ENCODE measurements at places on chromosomes 4 and X.

DNA sequence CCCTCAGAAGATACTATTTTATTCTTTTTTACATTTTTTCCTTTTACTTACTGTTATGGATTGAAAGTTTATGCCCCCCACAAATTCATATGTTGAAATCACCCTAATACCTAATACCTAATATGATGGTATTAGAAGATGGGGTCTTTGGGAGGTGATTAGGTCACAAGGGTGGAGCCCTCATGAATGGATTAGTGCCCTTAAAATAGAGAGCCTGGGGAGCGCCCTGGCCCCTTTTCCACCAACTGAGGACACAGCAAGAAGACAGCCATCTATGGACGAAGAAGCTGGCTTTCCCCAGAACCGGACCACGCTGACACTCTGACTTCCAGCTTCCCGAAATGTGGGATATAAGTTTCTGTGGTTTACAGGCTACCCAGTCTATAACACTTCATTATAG, 58.6 kb upstream of the FAT1 start:
- DNase-seq: no peak

GRCh38 chr4:13910556-13910955, 283.0 kb upstream of the BOD1L1 start:
- no peak for DNase-seq

DNA sequence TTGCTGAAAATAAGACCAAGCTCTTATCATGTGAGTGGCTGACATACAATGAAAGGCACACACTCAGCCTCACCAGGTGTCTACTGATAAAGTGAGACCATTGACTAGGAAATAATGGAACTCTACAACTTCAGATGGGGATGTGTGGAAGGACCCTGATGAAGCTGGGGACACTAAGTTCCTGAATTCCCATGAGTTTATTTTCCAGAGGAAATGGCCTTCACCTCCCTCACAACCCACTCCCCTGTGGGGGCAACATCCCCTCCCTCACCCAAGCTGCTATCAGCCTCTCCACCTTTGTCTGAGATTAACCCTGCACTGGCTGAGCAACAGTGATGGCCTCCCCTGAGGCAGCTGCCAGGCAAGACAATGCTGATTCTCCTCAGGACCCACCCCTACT, 55.2 kb upstream of the SMARCAD1 start:
- DNase-seq: no peak

DNA sequence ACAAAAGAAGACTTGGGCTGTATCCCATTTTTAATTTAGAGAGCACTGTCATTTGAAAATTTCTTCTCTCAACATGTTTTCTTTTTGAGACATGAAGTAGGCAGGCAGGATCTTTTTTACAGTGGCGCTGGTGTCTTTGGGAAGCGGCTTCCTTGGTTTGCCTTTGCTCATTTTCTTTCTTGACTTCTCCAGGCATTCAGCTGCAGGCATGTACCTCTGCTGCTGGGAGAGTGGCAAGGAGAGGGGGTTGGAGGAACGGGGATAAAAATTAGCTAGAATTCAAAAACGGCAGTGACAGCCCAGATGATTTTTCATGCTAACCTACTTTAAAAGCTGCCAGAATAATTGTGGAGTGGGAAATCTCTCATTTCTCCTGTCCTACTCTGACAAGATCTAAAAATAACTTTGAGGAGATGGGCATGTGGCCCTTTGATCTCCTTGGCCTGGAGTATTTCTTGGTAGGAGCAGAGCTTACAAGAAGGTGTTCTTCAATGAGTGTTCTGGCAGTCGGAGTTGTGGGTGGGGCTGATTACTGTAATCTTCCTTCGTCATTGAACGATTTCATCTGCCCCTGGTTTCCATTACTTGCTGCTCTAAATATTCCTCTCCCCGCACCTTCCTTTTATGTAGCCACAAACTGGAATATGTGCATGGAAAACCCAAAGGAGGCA, 54.8 kb downstream of the TBL1X start:
- DNase-seq: no peak

DNA sequence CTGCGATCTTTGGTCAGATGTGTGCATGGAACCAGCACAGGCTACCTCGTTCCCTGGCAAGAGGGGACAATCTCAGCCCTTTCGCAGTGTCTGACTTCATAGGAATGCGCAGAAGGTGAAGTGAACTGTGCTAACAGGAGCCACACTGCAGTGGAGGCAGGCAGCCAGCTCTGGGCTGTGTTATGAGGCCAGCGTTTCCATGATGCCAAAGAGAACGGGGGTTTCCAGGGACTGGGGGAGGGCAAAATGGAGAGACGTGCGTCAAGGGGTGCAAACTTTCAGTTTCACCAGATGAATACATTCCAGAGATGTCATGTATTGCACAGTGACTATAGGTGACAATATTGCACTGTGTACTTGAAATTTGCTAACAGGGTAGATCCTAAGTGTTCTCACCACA, 30.4 kb downstream of the CLDN34 start:
- DNase-seq: no peak

GRCh38 chr4:144190009-144190408, 49.5 kb upstream of the GYPA start:
- no peak for DNase-seq

DNA sequence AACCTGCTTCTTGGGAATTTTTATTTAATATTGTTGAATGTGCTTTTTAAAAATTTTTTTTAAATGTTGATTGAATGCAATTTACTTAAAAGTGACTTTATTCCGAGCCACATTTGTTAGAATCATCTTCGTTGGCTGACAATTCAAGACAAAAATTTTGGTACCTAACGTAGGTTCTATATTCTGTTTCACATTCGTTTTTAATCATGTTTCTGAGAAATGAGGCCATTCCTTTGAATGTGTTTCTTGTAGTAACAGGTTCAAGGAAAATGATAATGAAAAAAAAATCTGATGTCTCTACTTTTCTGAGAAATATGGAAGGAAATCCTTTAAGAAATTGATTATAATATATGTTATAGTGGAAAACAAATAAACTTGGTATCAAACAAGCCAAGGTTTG, 92.3 kb upstream of the DCLK2 start:
- no peak for DNase-seq

- DNase-seq: no peak
These were observed 65.3 kb downstream of the RHOH start for GRCh38 chr4:40262077-40262528.

GRCh38 chrX:154516656-154517100, 646 bp upstream of the FAM3A start:
- DNase-seq: no peak

- no peak for DNase-seq
These were observed 106.2 kb upstream of the SLC34A2 start for GRCh38 chr4:25549413-25549812.

- no peak for DNase-seq
These were observed 18.3 kb downstream of the KLF3 start for GRCh38 chr4:38682336-38682735.

DNA sequence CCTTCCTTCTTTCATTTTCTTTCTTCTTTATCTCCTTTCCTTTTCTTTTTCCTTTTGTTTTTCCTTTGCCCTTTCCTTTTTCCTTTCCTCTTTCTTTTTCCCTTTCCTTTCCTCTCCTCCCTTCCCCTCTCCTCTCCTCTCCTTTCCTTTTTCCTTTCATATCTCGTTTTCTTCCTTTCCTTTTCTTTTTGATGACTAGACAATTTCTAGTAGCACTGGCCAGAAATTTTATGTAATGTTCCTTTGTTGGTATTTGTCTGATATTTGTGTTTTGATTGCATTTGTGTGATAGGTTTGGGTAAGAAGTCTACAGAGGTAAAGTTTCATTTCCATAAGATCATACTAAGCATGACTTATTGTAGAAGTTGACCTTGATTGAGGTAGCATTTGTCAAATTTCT, 1722.9 kb upstream of the IGFBP7 start:
- DNase-seq: no peak

- DNase-seq: no peak
These were observed 1512.0 kb downstream of the ARAP2 start for GRCh38 chr4:34732176-34732950.

- no peak for DNase-seq
These were observed 64.6 kb downstream of the FHIP1A start for GRCh38 chr4:151473521-151474097.

GRCh38 chr4:81930506-81931238, 443.1 kb downstream of the HNRNPD start:
- no peak for DNase-seq

DNA sequence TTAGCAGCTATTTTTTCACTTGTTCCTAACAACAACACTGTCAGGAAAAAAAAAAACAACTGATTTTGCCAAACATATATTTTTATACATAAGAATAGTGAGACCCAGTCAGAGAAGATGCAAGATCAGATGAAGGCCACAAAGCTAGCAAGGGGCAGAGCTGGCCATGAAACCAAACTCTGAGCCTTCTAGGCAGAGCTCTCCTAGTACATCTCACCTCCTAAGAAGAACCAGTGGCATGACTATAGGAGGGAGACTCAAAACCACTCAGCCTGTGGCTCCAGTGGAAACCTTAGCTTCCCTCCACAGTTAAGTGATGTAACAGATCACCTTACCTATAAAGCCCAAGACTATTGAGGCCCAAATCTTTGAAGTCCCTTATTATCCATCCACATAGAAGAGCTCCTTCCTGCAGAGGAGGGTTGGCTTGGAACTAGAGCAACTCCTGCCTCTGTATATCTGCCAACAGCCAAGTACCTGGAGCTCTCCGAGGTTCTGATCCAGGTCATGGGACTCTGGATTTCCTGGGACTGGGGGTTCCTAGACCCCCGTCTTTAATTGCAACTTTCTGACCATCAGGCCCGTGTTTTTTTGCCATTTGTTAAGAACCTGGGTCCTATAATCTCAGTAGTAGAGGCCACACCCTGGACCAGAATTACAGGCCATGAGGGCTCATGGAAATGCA, 136.5 kb downstream of the SH3KBP1 start:
- no peak for DNase-seq

- no peak for DNase-seq
These were observed 766.5 kb downstream of the C4orf33 start for GRCh38 chr4:129862461-129862860.
